ENCODE measurements at places on chromosomes 13 and 19.

DNA sequence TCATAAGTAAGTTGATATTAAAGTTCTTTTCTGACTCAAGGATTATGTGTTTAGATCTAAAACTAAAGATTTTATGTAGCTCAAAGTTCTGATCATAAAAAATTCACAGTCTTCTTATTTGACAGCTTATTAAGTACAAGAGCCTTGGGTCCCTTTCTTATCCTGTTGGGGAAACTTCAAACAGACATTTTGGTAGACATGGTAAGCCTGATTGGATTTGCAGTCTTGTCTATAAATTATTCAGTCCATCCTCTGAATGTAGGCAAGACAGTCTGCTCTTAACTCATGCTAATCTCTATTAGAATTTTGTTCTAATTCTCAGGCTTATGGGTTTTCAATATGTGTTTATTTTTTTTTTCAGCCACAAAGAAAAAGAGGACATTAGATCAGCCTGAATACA is 1718.7 kb upstream of the SLC10A2 start:
- DNase-seq = no peak

GRCh38 chr19:39474139-39474620 is 6.5 kb upstream of the TIMM50 start:
- DNase-seq = peak; percentile 57

DNA sequence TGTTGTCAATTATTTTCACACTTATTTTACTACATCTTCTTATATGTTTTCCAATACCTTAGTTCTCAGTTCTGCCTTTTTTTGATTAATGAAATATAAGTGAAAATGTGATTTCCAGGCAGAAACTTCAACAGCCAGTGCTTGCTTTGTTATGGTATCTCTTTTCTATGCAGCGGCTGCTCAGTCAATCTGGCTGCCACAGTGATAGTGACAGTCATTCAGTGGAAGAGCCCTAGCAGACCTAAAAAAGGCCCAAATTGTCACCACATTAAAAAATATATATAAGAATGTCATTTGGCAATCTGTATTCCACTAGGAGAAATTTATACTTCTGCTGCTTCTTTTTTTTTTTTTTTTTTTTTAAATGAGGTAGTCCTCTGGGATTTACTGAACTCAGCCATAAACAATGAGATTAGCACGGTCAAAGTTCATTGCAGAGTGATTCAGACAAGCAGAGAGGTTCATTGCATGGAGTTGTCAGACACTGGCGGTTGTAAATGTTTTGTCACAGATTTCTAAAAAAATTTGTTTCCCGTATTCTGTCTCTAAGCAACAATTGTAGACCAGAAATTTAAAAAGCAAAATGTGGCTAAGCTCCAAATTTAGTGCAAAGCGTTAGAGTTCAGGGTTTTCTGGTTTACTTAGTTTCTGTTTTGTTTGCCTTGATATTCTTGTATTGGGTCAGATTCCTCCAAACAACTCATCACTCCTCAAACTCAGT is 94.7 kb upstream of the PRR20A start:
- no peak for DNase-seq

- DNase-seq = no peak
Measured at GRCh38 chr19:5679289-5680083, 830 bp downstream of the MICOS13 start.

DNA sequence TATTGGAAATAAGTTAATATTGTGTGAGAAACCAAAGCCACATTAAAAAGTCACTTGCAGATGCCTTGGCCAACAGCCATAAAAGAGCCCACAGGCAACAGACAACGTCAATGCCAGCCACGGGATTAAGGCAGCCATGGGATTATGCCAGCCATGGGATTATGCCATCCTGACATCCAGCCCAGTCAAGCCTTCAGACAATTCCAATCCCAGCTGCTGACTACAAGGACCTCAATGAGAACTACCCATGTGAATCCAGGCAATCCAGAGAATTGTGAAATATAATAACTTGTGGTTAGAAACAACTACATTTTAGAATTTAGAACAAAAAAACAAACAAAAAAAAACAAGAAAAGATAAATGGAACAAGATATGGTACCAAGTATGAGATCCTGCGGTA is 356.6 kb downstream of the EFNB2 start:
- no peak for DNase-seq

- no peak for DNase-seq
Measured at GRCh38 chr13:67070306-67070705, 159.8 kb downstream of the PCDH9 start.

DNA sequence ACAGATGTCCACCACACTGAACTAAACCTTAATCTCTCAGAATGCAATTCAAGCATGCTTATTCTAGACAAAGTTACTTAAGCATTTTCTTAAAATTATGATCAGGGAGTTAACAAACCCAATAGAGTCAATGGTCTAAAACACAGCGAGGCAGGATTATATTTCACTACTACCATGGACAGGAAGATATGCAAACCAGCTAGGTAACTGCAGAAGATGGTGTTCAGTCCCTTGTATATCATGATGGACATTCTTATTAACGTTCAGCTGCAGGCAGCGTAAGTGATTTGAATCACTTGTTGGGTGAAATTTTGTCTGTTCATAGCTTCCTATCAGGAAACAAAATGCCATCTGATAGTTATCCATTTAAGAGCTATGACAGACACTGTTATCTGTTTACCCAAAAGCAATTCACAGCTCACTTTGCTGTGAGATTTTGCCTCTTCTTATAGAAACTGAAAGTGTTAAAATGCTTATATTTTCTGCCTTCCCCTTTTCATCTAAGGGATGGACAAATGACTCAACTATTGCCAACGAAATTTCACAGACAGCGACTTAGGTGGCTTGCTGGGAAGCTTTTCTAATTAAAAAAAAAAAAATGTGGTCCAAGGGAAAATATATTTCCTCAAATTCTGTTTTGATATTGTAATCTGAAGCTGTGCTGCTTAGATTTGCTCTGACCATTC is 591.9 kb downstream of the DACH1 start:
- DNase-seq = no peak

DNA sequence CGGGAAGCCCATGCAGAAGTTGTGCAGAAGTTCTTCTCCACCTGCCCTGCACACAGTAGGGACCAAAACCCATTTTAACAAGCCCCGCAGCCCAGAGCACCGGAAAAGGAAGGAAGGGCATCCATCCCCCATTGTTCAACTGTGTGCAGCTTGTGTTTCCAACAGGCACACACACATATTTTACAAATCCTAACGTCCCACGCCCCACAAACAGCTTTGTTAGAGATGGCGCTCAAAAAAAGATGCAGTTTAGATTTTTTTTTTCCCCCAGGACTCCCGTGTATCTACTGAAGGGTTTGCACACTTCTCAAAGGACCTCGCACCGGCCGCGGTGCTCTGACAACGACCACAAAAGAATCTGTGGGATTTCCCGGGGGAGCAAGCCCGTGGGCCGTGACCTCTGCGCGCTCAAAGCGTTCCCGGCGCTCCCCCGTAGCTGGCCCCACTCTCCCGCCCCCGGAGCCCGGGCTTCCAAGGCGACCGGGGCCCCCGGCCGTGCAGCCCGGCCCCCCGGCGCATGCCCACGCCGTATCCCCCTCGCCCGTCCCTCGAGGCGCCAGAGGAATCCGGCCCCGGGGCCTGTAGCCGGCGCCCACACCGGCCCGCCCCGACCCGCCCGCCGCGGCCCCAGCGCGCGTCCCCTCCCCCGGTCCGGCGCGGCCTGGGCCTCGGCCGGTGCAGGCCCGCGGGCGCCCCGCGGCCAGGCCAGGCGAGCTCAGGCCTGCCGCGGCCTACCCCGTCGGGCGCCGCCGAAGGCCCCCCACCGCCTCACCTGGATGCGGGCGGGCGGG is 523 bp downstream of the ELAVL1 start:
- DNase-seq = peak; percentile 4

GRCh38 chr13:35483761-35484160 is 7.3 kb upstream of the MAB21L1 start:
- DNase-seq = no peak

- DNase-seq = peak; percentile 26
Measured at GRCh38 chr13:31200637-31200971, 829 bp downstream of the B3GLCT start.

All from effector CD8-positive, alpha-beta T cell (primary cell).